ENCODE measurements at places on chromosomes 7 and 10.

- DNase-seq = no peak
These were observed 115.7 kb downstream of the ICA1 start for GRCh38 chr7:8146106-8146787.

DNA sequence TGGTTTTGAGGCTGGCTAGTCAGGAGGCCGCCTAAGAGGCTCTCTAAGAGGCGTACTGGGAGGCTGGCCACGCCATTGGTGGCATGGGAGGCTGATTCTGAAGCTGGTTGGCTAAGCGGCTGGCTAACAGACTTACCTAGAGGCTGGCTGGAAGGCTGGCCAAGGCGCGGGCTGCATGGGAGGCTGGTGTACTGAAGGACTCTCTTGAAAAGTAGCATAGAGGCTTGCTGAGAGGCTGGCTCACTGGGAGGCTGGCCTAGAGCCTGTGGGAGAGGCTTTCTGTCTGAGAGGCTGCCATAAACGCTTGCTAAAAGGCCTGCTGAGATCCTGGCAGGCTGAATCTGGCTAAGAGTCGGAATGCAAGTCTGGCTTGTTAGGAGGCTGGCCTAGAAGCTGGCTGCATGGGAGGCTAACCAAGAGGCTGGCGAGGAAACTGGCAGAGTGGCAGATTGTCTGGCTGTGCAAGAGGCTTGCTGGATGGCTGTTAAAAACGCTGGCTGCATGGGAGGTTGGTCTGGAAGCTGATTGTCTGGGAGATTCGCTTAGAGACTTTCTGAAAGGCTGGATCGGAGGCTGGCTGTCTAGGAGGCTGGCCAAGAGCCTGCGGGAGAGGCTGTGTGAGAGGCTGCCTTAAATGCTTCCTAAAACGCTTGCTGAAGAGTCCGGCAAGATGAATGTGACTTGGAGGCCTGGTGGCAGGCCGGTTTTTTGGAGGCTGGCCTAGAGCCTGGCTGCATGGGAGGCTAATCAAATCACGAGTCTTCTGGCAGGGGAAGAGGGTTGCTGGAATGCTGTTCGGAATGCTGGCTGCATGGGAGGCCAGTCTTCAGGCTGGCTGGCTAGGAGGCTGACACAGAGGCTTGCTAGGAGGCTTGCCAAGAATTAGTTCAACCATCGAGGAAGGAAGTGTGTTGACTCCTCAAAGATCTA, 134.2 kb downstream of the OR13A1 start:
- DNase-seq = no peak

DNA sequence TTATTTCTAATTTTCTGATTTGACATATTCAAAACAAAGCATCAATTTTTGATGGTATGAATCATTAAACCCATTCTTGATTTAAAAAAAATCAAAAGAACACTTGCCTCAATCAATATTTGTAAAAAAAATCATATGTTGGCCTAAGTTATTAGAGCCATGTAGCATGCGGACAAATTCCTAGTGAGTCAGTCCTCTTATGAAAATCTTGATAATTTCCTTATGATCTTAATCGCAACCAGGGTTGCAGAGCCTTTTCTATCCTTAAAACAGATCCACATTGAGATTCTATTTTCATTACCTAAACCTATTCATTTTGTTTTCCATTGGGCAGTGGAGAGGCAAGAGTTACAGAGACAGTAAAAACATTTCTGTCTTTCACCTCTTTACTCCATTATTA, 203.2 kb downstream of the ARL4A start:
- DNase-seq = no peak

GRCh38 chr7:117270371-117270770, 52.5 kb downstream of the WNT2 start:
- DNase-seq = no peak

GRCh38 chr10:90437452-90437851, 420.4 kb downstream of the HTR7 start:
- no peak for DNase-seq

GRCh38 chr7:45026984-45027773, 27.2 kb downstream of the CCM2 start:
- DNase-seq = no peak

DNA sequence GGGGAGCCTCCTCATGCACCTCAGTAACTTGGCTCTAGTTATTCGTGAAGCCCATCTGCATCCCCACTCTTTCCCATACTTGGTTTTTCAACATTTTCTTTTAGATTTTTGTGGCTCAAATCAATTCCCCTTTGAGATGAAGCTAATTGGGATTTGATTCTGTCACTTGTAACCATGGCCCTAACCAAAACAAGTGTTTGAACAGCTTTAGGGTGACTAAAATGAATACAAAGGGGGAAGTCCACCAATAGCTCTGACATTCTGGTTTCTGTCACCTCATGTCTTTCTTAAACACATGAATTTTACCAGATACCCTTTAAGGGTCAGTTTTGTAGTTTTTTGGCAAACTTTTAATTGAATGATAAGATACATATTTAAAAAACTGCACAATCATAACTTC, 87.0 kb downstream of the PCGF5 start:
- DNase-seq = no peak

GRCh38 chr10:109893386-109893785, 29.9 kb downstream of the XPNPEP1 start:
- DNase-seq = no peak

DNA sequence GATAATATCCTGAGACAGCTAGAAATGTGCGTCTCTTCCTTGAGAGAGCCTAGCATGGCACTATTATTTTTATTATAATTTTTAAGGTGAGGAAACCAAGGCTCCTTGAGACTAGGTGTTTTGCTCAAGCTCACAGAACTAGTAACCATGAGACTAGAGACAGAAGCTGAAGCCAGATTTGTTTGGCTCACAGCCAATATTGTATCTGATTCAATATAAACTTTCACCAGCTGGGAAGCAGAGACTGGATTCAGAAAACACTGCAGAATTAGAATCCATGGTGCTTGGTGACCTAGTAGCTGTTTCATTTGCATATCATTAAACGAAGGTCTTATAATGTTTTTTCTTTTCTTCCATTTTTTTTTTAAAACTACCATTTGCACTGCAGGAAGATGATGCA, 64.4 kb downstream of the DNAJB9 start:
- no peak for DNase-seq

GRCh38 chr7:102304668-102305067, 18.0 kb downstream of the SH2B2 start:
- DNase-seq = no peak

DNA sequence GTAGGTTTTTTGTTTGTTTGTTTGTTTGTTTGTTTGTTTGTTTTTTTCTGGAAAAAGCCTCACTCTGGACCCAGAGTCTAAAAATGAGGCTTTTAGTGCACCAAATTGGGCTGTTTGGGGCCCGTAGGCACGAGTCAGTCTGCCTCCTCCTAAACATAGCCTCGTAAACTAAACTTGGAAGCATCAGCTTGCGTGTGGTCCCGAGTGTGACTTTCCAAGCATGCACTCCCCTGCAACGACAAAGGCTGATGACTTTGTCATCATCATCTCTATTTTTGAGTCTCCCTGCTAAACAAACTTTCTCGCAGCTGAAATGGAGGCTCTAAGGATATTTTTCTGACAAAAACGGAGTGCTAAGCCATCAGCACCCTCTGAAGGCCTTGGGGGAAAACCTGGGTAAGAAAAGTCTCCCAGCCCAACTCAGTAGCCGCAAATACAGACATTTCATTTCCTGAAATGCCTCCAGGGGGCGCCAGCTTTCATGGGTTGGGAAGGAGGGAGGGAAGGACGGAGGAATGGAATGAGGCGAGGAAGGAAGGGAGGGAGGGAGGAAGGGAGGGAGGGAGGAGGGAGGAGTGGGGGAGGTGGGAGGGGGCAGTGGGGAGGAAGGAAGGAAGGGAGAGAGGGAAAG, 245.9 kb downstream of the KCNMA1 start:
- no peak for DNase-seq

- DNase-seq = no peak
These were observed 17.3 kb upstream of the GRIFIN start for GRCh38 chr7:2493205-2494164.

DNA sequence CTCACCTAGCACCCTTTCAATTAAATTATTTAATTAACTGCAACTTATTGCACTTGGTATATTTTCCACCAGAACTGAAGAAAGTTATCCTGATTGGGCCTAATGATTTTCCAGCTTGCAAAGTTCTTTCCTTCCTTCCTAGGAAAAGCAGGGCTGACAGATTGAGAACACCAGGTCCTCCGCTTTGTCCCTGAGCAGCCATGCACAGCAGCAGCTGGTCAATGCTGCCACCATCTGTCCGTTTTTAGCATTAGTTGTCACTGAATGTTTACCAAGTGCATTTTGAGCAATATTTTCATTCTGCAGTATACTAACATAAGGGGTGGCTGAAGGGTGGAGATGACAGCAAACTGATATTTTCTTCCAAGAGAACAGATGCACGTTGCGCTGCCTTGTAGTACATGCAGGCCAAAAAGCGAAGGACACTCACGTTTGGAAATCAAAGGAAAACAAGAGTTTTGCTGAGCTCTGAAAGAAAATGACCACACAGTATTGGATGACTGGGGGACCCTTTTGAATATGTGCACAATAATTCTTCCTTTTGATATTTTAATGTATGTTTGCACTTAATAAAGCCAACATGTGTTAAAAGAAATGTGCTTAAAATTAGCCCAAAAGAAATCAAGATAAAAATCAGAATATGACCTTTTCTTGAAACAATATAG, 248.8 kb upstream of the PTN start:
- no peak for DNase-seq

DNA sequence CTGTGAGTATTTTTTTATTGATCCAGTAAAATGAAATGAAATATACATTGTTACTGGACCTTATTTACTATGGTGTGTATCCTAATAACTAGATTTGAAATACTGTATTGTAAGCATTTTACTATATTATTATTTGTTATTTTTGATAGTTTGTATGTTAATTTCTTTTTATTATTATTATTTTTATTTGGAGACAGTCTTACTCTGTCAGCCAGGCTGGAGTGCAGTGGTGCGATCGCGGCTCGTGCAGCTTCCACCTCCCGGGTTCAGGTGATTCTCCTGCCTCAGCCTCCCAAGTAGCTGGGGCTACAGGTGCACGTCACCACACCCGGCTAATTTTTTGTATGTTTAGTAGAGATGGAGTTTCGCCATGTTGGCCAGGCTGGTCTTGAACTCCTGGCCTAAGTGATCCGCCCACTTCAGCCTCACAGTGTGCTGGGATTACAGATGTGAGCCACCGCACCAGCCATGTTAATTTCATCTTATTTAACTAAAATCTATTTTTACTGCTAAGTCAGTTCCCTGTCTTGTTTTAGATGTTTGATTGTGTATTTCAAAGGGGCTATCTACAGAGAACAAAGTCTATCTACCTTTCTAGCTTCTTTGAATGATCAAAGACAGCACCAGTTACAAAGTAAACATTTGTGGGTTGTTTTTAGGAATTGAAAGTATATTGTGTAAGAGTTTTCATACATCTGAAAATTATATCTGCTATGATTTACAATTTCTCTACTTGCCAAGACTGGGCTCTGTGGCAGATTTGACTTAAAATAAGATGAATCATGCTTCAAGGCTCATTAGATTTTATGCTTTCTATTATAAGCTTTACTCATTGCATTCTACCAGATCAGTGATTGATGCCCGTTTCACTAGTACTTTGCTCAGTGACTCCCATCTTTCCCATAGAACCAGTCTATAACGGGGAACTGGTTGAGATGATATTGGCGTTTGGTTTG, 41.6 kb downstream of the CDC123 start:
- DNase-seq = no peak

- DNase-seq = no peak
These were observed 26.7 kb upstream of the USP6NL start for GRCh38 chr10:11638055-11638698.

GRCh38 chr7:41047789-41048191, 655.1 kb downstream of the INHBA start:
- no peak for DNase-seq

DNA sequence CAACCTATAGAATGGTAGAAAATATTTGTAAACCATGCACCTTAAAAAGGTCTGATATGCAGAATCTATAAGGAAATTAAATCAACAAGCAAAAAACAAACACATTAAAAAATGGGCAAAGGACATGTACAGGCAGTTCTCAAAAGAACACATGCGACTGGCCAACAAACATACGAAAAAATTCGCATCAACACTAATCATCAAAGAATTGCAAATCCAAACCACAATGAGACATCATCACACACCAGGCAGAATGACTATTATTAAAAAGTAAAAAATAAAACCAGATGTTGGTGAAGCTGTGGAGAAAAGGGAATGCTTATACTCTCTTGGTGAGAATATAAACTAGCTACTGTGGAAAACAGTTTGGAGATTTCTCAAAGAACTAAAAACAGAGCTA, 33.2 kb downstream of the TMEM229A start:
- no peak for DNase-seq

DNA sequence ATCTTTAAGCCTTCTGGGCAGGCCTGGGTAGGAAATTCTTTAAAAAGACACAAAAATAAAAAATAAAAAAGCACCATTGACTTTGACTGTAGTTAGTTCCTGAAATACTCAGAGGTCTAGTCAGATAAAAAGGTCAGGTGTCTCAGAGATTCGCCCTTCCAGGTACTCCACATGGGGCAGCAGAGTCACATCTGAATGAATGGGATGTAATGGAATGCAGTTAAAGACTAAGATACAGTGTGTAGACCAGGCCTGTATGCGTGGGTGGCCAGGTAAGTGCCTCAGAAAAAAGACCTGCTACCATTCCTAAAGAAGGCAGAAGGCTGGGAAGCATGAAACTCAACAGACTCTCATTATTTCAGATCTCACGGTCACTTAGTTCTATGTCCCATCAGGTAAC, 68.6 kb upstream of the SEM1 start:
- DNase-seq = no peak

- DNase-seq = no peak
These were observed 24.5 kb upstream of the FAM133B start for GRCh38 chr7:92614660-92615174.

GRCh38 chr10:115761166-115761565, 511.8 kb downstream of the GFRA1 start:
- DNase-seq = no peak

- DNase-seq = no peak
These were observed 97.7 kb upstream of the FEZF1 start for GRCh38 chr7:122402235-122402634.

GRCh38 chr10:105742184-105742583, 1101.1 kb downstream of the SORCS3 start:
- DNase-seq = no peak
